ENCODE measurements at places on chromosomes 7 and 10.

- no peak for DNase-seq
Measured at GRCh38 chr7:77940647-77941046, 142.1 kb downstream of the PHTF2 start.

DNA sequence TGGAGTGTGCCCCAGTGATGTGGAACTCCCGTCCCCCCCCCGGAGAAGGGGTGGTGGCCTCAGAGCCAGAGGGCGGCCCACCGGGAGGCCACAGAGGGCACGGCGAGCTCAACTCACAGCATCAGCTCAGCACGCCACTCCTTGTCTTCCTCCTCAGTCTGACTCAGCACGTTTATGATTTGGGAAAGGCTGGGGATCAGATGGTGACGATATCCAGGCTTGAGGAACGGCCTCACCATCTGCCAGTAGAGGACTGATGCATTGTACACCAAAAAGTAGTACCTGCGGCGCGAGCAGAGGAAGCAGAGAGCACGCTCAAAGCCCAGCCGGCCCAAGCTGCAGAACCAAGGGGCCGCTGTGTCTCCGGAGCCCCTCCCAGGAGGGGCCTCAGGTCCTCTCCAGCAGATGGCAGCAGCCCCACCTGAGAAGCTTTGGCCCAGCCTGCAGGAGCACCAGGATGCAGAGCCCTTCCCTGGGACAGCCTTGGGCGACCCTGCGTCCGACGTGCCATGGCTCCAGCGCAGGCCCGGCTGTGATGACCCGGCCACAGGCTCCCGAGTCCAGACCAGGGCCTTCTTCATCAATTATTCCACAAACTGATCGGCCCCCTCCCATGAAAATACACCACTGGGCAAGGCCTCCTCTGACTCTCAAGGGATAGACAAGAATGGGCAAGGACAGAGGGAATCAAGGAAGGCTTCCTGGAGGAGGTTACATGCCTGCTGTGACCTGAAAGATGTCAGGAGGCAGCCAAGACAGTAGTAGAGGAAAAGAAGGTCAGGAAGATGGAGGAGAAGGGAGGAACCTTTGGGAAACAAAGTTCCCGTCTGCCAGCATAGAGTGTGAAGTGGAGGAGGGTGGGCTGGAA, 3.7 kb downstream of the CFAP46 start:
- DNase-seq, result no peak

- no peak for DNase-seq
Measured at GRCh38 chr7:151007469-151007898, 16.7 kb downstream of the NOS3 start.

DNA sequence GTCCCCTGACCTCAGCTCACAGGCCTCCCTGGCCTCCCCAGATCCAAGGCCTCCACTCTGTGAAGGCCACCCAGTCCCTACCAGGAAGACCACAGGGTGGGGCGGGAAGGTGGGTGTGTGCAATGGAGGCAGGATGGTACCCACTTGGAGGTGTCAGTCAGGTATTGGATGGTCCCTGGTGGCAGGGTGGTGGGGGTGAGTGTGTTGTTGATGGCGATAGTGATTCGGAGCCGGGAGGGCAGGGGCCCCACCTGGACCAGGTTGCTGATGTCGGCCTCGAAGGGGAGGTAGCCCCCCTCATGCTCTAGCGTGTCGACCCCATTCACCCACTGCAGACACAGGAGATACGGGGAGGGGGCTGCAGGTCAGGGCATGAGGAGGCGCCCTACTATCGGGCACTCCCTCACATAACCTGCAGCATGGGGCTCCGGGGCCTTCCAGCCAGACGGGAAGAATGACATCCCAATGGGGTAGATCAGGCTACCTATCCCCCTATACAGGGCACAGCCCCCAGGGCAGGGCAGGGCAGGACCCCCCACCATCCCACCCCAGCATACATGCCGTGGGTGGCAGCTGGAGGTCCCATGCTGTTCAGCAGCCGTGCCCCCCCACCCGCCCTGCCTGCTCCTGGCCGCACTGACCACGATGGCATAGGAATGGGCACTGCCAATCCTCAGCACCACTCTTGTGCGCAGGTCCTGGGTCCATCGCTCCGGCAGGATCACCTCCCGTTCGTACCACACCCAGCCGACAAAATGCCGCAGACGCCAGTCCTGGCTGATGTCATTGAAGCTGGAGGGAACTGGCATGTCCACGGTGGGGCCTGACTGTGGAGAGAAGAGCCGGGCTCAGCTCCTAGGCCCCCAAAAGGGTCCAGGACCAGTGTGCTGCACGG, 2.2 kb downstream of the GUSB start:
- DNase-seq, result no peak

DNA sequence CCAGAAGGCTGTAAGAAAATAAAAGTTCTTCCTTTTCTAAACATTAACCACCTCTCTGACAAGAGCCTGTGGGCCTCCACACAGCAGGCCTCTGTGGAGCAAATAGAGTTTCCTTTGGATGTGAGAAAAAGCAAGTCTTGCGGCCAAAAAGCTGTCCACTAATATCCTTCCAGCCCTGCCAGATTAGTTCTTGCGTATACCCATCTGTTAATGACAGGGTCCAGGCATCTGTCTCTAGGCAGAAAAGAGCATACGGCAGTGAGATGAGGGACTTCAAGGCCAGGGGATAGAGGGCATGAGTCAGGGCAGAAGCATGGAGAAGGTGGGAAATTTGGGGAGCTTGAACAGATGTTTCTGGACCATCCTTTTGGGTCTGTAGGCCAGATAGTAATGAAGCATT, 164.9 kb downstream of the NSUN6 start:
- no peak for DNase-seq

GRCh38 chr7:18157233-18157632, 129.6 kb upstream of the PRPS1L1 start:
- DNase-seq, result no peak

DNA sequence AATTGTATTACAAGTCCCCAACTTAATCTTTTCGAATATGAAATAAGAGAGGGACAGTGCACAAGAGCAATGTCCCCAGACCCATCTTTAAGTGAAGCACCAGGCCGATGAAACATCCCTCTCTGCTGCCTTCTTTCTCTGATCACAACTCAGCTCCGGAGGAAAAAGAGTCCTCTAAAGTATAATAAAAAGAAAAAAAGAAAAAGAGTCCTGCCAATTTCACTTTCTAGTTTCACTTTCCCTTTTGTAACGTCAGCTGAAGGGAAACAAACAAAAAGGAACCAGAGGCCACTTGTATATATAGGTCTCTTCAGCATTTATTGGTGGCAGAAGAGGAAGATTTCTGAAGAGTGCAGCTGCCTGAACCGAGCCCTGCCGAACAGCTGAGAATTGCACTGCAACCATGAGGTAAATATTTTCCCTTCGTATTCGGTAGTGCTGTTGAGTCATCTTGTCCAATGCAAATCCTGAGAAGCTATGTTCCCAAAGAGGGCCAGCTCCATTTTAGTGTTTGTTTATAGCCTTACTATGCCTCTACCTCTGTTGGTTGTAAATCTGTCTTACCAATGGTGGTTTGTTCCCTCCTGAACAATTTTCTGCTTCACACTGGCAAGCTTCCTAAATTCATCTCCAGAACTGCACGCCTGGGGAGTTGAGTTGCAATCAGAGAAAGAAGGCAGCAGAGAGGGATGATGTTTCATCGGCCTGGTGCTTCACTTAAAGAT, at the start of gene IFIT2:
TSS of gene IFIT2 (plus strand) at position 326 of the 725 bp plus-strand sequence. CDS start at position 404, 78 bp downstream.
- no peak for DNase-seq

- DNase-seq, result no peak
Measured at GRCh38 chr7:65287023-65287422, 86.6 kb upstream of the ZNF92 start.

GRCh38 chr7:121107923-121108498, 119.5 kb downstream of the CPED1 start:
- DNase-seq, result no peak

DNA sequence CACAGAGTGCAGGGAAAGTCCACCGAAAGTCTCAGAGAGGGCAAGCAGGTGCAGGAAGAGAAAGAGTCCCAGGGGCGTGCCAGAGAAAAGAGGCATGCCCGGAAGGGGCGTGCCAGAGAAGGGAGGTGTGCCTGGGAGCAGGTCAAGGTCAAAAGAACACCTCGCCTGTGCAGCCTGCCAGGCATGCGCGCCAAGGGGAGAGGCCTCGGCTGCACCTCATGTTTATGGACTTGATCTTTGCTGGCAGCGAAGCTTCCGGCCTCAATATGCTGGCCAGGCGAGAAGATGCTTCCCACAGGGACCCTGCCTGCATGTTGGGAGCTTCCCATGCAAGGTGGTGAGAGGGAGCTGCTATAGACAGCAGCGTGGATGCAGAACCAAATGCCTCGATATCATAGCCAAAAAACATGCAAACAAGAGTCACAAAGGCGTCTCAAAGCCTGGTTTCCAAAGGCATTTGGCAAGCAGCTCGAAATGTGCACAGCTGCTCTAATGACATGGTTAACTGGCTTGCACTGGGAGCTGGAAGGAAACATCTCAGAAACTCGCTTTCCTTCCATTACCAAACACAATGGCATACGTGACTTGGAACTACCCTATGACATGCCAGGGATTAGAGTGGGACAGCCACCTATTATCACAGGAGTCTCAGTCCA, 192.5 kb upstream of the PPP2R2D start:
- no peak for DNase-seq

GRCh38 chr10:72328045-72328828, 26.5 kb downstream of the DNAJB12 start:
- DNase-seq, result no peak

GRCh38 chr7:22665923-22666322, 61.1 kb upstream of the IL6 start:
- DNase-seq, result peak; percentile 28

- no peak for DNase-seq
Measured at GRCh38 chr10:132306864-132307751, 642 bp downstream of the STK32C start.

DNA sequence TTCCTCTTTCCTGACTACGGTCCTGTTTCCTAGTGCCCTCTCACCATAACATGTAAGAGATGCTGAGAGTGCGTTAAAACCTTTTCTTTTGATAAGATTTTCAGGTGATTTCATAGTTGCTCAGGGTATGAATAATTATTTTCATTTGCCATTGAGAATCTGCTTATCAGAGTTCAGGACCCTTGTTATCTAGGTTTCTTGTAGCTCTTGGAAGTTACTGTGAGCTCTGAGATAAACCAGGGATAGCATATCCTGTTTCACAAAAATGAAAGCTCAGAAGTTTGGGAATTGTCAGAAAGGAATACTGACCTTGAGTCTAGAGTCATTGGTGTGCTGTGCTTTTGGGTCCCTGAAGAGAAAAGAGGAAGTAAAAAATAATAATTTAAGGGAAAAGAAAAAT, 76.8 kb upstream of the PRKG1 start:
- DNase-seq, result no peak

- no peak for DNase-seq
Measured at GRCh38 chr10:97549587-97550322, 22.8 kb upstream of the ANKRD2 start.

- no peak for DNase-seq
Measured at GRCh38 chr7:133310232-133310862, 57.5 kb downstream of the EXOC4 start.

DNA sequence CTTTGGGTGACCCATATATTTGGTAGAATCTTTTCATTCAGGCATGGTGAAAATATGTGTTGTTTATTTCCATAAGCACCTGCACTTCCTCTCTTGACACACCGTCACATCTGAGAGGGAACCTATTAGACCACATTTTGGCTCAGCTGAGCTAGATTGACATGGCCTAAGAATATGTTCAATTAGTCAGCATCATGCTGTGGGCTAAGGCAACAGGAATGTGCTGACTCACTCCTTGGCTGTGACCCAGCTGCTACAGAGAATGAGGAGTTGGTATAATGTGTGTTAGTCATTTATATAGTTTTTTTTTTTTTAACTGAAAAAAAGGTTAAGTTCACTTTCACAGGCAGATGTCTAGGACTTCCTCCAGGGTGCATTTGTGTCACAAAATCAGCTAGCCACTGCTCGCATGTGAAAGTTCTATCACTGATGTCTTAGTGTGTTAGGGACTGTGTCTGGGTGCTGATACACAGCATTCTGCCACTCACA, 180.6 kb downstream of the SEMA3E start:
- DNase-seq, result no peak

GRCh38 chr7:158648787-158649186, 55.8 kb downstream of the NCAPG2 start:
- DNase-seq, result no peak

GRCh38 chr7:145624618-145625017, 492.0 kb upstream of the CNTNAP2 start:
- no peak for DNase-seq

- DNase-seq, result no peak
Measured at GRCh38 chr10:99976886-99977665, 32.7 kb downstream of the DNMBP start.

- no peak for DNase-seq
Measured at GRCh38 chr7:30278849-30279652, 5.3 kb upstream of the ZNRF2 start.

- no peak for DNase-seq
Measured at GRCh38 chr7:36942025-36942424, 217.7 kb upstream of the AOAH start.

DNA sequence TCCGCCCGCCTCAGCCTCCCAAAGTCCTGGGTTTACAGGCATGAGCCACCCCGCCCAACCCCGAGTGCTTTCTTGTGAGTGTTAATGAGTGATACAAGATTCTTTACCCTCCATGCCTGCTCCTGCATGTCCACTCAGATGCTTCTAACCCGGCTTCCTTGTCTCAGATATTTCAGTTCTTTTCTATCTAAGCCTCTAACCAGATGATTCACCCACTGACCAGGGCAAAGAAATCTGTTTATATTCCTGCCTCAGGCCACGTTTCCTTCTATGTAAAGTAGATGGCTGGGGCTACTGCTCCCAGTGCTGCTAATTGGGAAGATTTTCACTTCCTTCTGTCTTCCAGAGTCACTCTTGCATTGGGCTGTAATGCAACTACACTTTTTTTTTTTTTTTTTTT, 395.1 kb upstream of the ANKRD30A start:
- DNase-seq, result no peak

DNA sequence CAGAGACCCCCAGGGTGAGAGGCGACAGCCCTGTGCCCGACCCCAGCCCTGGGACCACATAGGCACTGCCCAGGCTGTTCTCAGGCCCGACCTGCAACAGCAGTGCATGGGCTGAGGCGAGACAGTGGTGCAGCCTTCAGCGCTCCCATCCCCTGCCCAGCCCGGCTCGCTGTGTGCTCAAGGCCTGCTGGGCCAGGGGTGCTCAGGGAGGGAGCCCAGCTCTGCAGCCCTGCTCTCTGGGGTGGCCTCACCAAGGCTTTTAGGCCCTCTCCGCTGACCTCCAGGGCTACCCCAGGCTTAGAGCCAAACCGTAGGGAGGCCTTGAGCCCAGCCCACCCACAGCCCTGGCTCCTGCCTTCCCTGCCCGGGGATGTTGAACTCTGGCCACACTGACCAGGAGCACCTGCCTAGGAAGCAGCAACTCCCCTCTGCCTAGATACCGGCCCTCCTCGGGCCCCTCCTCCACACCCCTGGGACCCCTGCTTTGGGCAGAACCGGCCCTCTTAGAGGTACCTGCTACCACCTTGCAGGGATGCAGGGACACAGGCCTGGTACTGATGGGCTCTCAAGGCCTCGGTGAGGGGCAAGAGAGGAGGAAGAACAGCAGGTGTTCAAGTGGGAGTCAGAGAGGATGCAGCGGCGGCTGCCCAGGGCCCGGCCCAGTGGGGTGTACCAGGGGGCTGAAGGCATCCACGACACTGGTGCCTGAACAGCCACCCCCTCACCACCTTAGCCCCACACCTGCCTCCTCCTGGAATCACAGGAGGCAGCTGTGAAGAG, 231.5 kb downstream of the ELFN1 start:
- no peak for DNase-seq
